ENCODE measurements at places on chromosomes 1 and 21. TPM values are rescaled to one million over a fixed set of nuclear protein-coding genes. Genes with fewer than 3 reads are reported as not detected.

Gene C1QTNF12
- 2.5 TPM for total RNA-seq

Gene NFYC
- total RNA-seq, result 58.9 TPM

Gene CFHR3
- total RNA-seq, result 0.22 TPM

Gene PMF1
- total RNA-seq, result 47.1 TPM

Gene SLAMF9
- not detected for total RNA-seq

Gene B3GALT5
- 7.9 TPM for total RNA-seq

Gene RNU1-1
- total RNA-seq, result under 0.01 TPM

Gene SLC9C2
- total RNA-seq, result not detected

Gene PLPPR4
- 39.2 TPM for total RNA-seq

Gene KCNN3
- 4.0 TPM for total RNA-seq

Gene PCP4
- 47.6 TPM for total RNA-seq

Gene TFF3
- total RNA-seq, result 3.6 TPM

Gene CRB1
- total RNA-seq, result 184 TPM

Gene TCHHL1
- total RNA-seq, result not detected

Gene LAPTM5
- 11.3 TPM for total RNA-seq

Gene SRSF4
- total RNA-seq, result 78.6 TPM

Gene FAM110D
- 0.60 TPM for total RNA-seq

Gene IL6R
- total RNA-seq, result 4.6 TPM

Gene TRNP1
- total RNA-seq, result 20.7 TPM
